Mesothelial cell of epicardium (in vitro differentiated cells): ENCODE measurements at places on chromosomes 5 and 9.

- no peak for DNase-seq
Measured at GRCh38 chr9:82223442-82223841, 234.9 kb downstream of the SPATA31D1 start.

- no peak for DNase-seq
Measured at GRCh38 chr9:119441338-119441737, 72.1 kb upstream of the BRINP1 start.

- no peak for DNase-seq
Measured at GRCh38 chr5:150113047-150113744, 26.8 kb upstream of the CSF1R start.

GRCh38 chr5:67085616-67086015, 111.0 kb downstream of the CD180 start:
- DNase-seq = no peak

- DNase-seq = peak; percentile 47
Measured at GRCh38 chr9:17462869-17463464, 115.9 kb upstream of the SH3GL2 start.

GRCh38 chr9:87602933-87603643, 105.4 kb downstream of the DAPK1 start:
- no peak for DNase-seq

- DNase-seq = no peak
Measured at GRCh38 chr5:179439181-179439985, 94.1 kb upstream of the ADAMTS2 start.
